SJSA1 (cell line): ENCODE measurements at places on chromosomes 16 and 17. TPM values are rescaled to one million over a fixed set of nuclear protein-coding genes. Genes with fewer than 3 reads are reported as not detected.

Gene HOXB7
- 23.0 and 28.4 TPM in 2 replicates for total RNA-seq

- DNase-seq: no peak
Measured at GRCh38 chr17:61461586-61461966, 9.4 kb downstream of the TBX4 start.

DNA sequence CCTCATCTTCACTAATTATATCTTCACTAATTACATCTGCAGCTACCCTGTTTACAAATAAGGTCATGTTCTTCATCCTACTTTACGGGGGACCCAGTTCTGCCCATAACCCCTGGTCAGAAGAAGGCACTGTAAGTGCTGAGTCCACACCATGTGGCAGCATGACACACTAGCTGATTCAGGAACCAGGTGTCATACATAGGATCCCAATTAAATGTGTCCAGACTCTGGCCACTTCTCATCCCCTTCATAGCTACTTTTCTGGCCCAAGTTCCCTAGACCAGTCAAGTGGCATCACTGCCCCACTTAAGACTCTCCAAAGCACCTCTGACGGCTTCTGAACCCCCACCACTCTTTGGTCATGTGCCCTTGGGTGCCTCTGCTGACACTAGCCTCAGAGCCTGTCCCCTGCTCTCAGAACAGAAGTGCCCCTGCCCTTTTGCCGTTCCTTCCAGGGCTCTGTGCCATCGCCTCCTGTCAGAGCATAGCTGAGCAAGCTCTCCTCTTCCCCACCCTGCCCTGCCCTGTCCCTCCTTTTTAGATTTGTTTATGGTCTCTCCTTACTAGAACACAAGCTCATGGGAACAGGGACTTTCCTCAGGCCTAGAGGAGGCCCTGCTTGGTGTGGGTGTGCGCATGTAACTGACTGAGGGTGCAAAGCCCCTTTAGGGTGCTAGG is 61.1 kb downstream of the B9D1 start:
- no peak for DNase-seq

DNA sequence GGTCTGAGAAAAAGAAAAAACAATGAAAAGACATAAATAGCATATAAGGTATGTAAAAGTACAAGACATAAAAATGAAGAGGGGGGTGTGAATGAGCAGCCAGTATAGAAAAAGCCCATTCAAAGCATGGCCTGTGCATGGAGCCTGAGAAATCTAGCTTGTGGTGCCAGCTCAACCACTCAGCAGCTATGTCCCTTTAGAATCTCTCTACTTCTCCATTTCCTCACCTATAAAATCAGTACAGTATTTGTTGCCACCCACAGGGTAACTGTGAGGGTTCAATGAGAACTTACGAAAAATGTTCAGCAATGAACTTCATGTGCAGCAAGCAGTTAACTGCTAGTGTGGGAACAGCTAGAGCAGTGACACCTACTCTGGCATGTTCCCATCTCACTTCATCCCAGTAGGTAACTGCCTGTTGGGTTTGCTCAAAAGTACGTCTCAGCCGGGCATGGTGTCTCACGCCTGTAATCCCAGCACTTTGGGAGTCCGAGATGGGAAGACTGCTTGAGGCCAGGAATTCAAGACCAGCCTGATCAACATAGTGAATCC is 15.3 kb downstream of the CYTH1 start:
- DNase-seq: no peak

DNA sequence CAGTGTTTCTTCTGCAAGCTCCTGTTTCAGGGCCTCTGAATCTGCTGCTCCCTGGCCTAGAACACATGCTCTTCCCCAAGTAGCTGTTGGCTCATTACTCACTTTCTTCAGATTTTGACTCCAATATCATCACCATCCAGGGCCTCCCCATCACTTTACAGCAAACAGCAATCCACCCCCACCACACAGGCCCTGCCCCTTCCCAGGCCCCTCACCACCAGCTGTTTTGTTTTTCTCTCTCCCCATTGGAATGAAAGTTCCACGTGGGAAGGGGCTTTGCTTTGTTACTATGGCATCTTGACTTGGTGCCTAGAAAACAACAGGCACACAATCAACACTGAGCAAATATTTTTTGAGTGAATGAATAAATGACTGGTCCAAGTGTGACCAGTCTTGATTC is 4.0 kb downstream of the TMEM170A start:
- no peak for DNase-seq

DNA sequence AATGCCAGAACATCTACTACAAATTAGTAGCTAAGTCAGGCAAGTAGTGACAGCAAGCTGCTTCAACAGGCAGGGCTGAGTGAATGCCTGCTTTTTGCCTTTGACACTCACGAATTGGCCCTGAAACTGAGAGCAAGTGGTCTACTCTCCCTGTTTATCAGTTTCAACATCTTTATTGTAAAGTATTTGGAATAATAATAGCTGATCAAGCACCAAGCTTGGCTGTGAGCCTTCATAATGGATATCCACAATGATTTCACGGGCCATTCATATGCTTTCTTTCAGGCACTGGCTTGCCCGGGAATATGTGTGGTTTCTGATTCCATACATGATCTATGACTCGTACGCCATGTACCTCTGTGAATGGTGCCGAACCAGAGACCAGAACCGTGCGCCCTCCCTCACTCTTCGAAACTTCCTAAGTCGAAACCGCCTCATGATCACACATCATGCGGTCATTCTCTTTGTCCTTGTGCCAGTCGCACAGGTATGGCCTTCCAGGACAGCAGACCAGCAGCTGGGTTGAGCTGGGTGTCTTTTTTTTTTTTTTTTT is 5.2 kb downstream of the TLCD3A start:
- no peak for DNase-seq

Gene TMIGD1
- not detected in 2 replicates for total RNA-seq

Gene CLEC19A
- total RNA-seq: not detected in 2 replicates

DNA sequence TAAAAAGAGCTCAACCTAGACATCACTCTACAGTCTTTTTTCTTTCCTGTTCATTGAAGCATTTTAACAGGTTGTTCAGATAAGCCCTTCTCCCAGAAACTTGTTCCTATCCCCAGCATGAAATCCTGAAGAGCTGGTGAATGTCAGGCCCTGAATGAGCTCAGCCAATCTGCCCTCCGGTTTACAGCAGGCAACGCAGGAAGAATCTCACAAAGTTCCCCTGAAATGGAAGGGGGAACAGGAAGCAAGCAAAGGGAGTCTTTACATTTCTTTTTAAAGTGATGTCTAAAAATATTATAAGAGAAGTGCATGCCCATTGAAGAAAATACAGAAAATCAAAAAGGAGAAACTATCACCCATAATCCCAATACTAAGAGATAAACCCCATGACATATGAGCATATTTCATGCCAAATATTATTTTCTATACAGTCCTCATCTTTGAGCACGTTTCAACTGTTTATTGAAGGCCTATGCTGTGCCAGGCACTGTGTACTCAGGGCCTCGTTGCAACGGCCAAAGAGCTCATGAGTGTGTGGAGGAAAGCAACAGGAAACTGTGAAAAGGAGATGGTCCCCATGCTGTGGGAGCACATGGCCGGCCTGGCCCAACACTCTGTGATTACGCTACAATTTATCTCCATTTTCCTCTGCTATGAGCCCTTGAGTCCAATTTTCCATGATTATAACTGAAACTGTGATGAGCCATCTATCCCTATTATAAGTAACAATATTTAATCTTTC is 5.7 kb downstream of the TK2 start:
- no peak for DNase-seq

DNA sequence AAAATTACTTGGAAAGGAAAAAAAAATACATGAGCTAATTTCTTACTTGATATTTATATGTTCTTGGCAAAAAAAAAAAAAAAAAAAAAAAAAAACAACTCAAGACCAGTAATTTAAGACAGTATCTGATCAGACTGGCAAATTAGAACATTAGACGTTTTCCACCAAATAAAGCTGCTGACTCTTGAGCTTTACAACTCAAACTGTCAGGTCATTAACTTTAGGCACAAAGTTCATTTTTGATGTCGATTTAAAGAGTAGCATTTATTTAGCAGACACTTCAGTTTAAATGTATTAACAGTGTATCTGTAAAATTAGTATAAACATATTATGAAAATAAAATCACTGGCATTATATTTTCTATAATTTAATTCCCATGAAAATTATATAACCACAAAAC is 66.7 kb downstream of the NCOR1 start:
- no peak for DNase-seq

Gene DHX58
- total RNA-seq: 0.85 and 1.4 TPM in 2 replicates

Gene METTL23
- 52.3 and 59.4 TPM in 2 replicates for total RNA-seq

GRCh38 chr16:27315333-27316037 is 1.7 kb downstream of the IL4R start:
- no peak for DNase-seq
